Skeletal muscle cell (primary cell): ENCODE measurements at places on chromosomes 2 and 18.

- DNase-seq, result no peak
These were observed 10.7 kb upstream of the WDSUB1 start for GRCh38 chr2:159297042-159297707.

GRCh38 chr2:226802573-226802972 lies 3.0 kb upstream of the IRS1 start:
- DNase-seq, result peak; percentile 75

DNA sequence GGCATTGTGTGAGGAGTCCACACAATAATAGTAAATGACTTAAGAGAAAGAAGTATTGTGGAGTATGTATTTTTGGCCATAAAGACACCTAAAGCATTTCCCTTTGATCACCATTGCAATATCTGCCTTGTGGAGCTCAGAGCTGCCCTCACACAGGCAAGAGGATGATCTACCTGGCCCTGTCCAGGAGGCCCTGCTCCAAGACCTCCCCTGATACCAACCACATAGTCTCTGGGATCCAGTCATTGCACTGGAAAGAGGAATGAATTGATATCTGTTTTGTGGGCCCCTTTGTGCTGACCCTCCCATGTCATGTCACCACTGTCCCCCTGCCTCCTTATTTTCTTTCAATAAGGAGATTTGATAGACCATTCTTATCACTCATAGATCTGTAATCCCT lies 430.6 kb upstream of the TNP1 start:
- DNase-seq, result no peak

DNA sequence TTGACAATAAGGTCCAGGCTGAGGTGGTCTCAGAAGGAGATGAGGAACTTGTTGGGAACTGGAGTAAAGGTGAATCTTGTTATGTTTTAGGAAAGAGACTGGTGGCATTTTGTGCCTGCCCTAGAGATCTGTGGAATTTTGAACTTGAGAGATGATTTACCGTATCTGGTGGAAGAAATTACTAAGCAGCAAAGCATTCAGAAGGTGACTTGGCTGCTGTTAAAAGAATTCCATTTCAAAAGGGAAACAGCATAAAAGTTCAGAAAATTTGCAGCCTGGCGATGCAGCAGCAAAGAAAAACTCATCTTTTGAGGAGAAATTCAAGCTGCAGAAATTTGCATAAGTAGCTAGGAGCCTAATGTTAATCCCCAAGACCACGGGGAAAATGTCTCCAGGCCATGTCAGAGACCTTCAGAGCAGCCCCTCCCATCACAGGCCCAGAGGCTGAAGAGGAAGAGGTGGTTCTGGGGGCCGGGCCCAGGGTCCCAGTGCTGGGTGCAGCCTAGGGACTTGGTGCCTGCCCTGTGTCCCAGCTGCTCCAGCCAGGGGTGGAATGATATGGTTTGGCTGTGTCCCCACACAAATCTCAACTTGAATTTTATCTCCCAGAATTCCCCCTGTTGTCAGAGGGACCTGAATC lies 73.5 kb downstream of the FIGN start:
- no peak for DNase-seq

DNA sequence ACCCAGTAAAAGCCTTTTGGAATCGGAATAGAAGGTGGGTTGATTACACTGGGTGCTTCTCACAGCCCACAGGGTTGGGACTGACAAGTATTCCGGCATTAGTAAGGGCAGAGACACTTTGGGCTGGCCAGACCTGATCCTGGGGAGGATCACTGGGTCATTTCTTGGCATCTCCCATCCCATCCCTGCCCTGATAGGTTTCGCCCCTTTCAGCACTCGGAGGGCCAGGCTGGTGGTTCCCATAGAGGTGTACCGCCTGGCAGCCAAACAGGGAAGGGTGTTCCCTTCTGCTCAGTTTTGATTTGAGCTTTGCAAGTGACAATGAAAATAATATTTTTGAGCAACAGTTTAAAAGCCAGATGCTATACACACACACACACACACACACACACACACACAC lies 37.3 kb downstream of the CYP1B1 start:
- no peak for DNase-seq

DNA sequence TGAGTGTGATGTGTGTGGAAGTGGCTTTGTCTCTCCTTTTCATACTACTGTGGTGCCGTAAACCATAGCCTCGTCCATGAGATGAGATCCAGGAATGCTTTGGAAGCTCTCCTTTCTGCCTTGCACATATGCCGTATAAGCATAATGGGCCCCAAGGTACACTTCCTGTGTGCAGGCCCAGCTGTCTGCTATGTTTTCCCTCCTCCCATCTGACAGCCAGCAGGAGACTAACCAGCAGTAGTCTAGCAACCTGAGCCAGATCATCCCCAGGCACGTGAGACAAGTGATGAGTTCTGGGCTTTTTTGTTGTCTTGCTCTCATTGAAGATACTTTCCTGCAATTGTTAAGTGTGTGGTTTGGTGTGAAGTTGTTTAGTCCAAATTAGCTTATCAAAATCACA lies 555.5 kb upstream of the LRRTM4 start:
- DNase-seq, result no peak

DNA sequence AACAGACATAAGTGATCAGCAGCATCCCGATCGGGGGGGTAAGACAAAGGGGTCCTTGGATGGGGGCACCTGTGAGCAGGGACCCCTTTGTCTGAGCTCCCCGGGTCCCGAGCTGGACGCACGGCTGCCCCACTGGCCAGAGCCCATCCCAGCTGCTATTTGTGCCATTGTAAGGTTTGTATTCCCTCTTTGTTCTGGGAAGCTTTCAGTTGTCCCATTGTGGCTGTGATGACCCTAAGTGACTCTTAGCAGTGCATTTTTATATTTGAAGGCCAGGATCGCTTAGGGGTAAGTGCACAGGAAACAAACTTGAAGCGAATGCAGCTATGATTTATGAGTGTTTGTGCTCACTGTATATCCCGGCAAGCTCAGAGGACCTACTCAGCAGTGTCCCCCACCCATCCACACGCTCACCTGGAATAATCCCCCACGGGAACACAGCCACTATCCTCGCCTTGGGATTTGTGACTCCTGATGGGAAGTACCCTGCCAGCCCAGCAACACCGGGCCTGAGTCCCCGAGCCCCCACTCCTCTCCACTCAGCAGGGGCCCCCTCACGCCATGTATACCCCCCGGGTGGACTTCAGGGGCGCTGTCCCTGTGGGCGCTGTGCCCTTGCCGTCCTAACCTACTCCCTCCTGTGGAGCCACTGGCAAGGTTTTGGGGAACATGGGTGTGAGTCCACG lies 80.1 kb downstream of the MBP start:
- no peak for DNase-seq

DNA sequence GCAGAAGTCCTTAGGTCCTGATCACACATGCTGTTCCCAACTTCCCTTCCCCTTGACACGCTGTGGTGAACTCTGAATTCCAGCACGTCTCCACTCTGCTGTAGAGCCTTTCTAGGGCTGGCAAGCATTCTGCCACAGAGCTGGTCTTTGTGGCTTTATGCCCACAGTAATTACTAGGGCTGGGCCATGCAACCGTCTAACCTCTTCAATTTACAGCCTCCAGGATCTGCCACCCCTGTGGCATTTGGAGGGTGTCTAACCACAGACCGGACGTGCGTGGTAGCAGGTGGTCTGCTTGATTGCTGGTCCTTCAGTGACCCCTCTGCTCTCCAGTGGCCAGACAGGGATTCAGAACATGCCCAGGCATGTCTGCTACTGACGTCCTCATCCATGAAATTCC lies 43.1 kb upstream of the TGFA start:
- DNase-seq, result peak; percentile 19

- DNase-seq, result no peak
These were observed 211.6 kb downstream of the MCFD2 start for GRCh38 chr2:46704041-46704440.

DNA sequence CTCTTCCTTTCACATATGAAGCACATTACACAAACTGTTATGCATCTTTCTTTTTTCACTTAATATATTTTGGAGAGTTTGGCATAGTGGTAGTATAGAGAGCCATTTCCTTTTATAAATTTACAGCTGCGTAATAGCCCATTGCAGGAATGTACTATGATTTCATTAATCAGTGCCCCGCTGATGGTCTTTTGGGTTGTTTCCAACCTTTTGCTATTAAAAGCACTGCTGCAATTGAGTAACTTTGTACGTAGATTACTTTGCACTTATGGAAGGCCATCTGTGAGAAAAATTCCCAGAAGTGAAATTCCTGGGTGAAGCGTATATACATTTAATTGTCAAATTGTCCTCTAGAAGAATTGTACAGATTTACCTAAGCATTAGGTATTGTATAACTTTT lies 565.3 kb upstream of the ZNF804A start:
- DNase-seq, result peak; percentile 36

DNA sequence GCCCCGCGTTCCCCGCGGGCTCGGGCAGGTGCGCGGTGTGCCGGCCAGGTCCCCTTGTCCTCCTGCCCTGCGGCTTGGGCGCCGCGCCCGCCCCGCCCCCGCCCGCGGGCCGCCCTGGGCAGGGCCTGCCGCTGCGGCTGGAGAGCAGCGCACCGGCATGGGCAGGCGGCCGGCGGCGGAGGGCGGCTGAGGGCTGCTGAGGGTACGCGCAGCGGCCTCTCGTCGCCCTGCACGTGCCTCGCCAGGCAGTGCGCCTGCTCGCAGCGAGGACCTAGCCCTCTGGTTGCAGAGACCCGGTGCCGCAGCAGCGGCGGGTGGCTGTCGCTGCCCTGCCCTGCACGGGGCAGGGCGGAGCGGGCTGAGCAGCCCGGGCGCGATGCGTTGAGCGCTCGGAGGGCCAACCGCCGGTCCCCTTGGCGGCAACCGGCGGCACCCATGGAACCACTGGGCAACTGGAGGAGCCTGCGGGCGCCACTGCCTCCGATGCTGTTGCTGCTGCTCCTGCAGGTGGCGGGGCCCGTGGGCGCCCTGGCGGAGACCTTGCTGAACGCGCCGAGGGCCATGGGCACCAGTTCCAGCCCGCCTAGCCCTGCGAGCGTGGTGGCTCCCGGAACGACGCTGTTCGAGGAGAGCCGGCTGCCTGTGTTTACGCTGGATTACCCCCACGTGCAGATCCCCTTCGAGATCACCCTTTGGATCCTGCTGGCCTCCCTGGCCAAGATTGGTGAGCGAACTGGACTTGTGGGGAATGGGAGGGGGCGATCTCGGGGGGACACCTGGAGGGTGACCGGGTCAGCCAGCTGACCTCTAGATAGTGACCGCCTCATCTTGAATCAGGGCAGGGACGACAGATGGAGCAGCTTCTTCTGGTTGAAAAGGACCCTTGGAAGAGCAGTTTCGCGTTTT lies at the start of gene SLC9A2:
SLC9A2 (plus strand) TSS at position 140 of the 906 bp plus-strand sequence; CDS start at position 436, 296 bp downstream.
- no peak for DNase-seq

DNA sequence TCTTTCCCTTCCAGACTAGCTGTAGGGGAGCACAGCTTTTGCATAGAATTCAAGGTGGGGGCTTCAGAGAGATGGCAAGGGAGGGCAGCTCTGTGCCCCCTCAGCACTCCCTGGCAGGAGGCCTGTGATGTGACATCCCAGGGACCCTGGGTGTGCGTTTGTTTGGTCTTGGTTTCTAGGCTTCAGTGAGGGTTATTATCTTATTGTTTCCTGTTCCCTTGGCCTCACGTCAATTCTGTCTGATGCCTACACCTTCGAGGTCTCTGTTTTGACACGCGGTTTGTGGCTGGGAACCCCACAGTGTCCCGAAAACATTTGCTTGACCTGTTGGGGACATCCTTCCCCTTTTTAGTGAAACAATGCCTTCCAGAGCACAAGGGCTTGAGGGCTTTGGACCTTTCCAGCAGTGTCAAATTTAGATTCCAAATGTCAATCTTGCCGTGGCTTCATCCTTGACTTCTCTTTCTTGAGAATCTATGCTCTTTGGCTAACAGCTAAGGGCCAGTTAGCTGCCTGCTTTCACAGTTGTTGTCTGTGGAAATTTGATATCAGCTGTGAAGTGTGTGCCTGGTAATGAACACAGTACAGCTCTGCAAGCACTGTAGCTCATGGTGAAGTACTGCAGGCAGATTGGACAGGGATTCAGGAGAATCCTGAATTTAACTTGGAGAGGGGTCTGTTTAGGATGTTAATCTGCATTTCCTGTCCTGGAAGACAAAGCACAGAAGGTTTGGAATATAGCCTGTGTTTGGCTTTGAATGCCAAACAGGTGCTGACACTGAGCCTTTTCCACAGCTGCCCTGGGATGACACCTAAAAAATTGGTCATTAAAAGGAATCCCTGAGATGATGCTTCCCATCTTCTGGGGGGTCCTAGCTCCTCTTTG lies 108.2 kb upstream of the CXCR4 start:
- DNase-seq, result no peak

DNA sequence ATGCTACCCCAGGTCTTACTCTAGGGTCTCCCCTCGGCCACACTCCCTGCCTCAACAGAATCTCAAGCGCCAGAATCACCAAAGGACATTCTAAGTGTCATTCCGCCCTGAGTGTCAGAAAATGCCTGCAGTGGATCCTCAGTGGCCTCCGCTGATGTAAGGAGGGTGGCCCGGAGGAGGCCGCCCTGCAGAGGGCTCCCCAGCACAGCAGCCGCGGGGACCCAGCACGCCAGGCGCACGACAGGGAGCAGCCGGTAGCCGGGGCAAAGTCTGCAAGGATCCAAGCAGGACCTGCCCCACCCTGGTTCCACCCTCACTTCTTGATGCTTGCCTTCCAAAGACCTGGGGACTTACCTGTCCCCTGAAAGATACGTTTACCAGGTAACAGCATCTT lies 54.2 kb upstream of the ID2 start:
- no peak for DNase-seq

DNA sequence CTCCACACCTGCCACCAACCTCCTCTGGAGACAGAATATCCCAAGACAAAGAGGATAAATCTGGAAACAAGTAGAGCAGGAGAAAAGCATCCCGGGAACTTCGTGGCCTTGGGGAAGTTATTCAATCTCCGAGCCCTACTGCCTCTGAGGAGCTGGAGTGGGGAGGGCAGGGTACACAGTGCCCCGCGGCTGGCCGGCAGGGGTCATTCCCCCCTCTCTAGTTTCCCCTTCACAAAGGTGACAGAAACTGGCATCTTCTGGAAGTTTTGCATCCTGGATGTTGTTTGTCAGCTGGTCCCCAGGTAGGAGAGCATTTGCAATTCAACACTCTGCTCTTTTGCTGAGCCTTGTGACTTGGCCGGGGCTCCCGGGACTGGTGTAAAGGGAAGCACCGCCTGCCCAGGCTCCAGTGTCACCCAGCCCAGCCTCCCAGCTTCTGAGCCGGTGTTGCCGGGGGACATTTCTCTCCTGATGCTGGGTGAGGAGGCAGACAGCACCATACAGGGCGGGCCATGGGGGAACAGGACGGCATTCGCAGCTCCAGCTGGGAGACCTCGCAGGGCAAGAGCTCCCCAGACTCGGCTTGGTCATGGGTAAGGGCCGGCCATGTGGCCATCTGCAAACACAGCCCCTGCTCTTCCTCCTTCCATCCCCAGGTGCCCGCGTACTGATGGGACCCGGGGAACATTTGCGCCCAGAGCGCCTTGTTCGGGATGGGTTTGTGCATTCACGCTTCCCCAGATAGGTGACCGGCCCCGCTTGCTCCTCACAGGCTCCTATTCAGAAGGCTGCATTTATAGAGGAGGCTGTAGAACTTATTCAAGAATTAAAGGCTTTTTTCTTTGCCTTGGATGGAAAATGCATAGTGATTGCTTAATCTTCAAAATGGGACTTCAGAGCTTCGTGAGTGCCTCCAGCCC lies 7.4 kb upstream of the NTSR2 start:
- DNase-seq, result no peak
